Fibroblast of the aortic adventitia (primary cell): ENCODE measurements at places on chromosomes 7 and 10. TPM values are rescaled to one million over a fixed set of nuclear protein-coding genes. Genes with fewer than 3 reads are reported as not detected.

The PPP1R17 gene
- not detected in 2 replicates for total RNA-seq

The NDUFB2 gene
- total RNA-seq: 89.5 and 161 TPM in 2 replicates

The PTPRN2 gene
- 0.09 and 2.5 TPM in 2 replicates for total RNA-seq

The CDK13 gene
- total RNA-seq: 67.3 and 77.8 TPM in 2 replicates

The KLLN gene
- total RNA-seq: 0.99 and 2.0 TPM in 2 replicates

The MDFIC gene
- total RNA-seq: 15.9 and 72.1 TPM in 2 replicates

The ELN gene
- total RNA-seq: 22.3 and 101 TPM in 2 replicates

The CLDN3 gene
- not detected in 2 replicates for total RNA-seq

The ZNF365 gene
- total RNA-seq: 0.41 and 7.2 TPM in 2 replicates

The HABP2 gene
- not detected in 2 replicates for total RNA-seq

DNA sequence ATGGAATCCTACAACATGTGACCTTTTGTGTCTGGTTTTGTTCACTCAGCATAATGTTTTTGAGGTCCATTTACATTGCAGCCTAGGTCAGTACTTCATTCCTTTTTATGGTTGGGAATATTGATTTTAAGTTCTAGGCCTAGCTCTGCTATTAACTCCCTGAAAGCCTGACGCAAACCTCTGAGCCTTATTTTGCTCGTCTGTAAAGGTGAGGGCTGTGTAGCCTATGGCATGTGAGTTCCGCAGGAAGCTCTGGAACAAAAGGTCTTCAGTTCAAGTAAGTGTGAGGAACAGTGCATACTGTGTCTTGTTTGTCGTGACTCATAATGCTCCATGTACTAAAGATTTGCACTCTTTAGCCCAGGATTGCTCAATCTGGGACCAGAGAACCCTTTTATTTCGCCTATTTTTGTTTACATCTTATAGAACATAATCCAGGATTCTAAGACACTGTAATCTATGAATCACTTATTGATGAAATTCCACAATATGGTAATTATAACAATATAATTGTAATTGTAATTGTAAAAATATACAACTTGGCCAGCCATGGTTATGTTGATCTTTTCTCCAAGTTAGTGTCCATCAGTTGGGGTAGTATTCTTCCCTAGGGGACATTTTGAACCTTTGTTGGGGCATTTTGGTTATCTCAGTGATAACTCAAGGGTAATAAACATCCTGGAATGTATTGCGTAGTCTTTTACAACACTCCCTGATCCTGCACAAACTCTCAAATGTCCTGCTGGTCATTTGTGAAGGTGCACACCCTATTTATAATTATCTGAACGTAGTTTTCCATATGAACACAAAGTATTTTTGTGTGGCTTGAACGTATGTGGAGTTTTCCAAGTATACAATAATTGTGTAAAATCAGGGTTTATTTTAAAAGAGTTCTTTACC, 184.7 kb downstream of the VTI1A start:
- DNase-seq: no peak

DNA sequence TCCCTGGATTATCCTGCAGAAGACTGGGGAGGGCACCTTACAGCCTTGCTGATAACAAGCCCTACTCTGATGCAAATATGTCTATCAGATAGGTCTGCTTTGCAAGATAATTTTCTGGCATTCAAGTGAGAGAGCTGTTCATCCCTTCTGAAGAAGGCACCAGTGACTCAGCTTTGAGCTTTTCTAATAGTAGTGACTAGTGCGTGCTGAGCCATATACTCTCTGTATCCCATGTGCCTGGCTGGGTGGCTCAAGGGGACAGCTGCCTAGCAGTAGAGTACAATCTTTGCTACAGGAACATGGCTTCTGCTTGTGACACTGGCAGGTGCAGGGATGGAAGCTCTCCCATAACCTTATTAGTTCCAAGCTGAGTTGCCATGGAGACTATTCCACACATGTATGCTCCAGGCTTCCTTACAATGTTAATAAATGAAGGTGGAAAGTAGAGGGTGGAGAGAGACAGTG, 35.0 kb upstream of the ABCB4 start:
- DNase-seq: no peak

DNA sequence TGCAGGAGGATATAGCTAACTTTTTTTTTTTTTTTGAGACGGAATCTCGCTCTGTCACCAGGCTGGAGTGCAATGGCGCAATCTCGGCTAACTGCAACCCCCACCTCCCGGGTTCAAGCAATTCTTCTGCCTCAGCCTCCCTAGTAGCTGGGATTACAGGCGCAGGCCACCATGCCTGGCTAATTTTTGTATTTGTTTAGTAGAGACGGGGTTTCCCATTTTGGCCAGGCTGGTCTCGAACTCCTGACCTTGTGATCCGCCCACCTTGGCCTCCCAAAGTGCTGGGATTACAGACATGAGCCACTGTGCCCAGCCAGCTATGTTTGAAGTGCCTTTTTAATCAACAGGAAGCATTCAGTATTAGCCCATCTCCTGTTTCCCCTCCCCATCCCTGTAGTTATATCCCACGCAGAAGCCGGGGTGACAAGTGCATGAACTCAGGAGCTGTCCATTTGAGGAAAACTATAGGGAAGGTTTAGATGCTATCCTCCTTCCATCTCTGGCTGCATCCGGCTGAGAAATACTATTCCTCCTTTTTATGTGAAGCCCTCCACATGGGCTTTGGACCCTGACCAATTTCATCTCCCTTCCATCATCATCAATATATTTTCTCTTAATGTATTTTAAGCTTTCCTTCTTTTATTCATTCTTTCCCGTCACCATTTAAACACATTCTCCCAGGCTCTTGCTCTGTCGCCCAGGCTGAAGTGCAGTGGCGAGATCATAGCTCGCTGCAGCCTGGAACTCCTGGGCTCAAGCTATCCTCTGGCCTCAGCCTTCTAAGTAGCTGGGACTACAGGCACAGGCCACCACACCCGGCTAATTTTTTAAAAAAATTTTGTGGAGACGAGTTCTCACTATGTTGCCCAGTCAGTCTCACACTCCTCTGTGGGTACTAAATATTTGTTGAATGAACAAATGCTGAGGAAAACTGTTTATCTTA, 1.3 kb upstream of the POT1 start:
- no peak for DNase-seq

GRCh38 chr7:131564640-131565039, 8.2 kb upstream of the PODXL start:
- DNase-seq: no peak

DNA sequence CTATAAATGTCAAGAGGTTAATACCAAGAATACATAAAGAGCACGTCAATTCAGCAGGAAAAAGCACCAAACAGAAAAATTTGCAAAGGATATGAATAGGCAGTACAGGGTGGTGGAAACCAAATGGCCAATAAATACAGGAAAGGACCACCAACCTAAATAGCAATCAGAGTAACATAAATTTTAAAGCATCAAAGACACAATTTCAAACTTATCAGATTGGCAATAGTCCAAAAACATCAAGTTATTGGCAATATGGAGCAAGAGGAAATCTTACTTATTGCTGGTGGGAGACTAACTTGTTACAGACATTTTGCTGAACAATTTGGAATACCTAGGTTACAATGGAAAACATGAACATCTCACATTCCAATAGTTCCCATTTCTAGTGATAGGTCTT, 24.1 kb downstream of the SYPL1 start:
- DNase-seq: no peak

DNA sequence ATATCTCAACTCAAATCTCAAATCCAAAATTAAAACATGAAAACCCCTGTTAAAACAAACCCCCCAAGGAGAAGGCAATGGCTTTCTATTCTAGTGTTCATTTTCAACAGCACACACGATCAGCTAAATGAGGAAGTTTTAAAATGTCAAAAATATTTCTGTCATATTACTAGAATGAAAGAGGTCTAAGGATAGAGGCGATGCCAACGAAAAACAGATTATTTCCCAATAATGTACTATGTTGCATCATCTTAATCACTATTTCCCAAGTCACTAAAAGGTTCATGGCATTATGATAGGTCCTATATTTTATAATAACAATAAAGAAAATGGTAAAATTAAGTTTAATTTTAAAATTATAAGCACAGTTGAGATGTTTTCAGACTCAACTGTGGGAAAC, 10.1 kb downstream of the CNOT4 start:
- peak; percentile 29 for DNase-seq

DNA sequence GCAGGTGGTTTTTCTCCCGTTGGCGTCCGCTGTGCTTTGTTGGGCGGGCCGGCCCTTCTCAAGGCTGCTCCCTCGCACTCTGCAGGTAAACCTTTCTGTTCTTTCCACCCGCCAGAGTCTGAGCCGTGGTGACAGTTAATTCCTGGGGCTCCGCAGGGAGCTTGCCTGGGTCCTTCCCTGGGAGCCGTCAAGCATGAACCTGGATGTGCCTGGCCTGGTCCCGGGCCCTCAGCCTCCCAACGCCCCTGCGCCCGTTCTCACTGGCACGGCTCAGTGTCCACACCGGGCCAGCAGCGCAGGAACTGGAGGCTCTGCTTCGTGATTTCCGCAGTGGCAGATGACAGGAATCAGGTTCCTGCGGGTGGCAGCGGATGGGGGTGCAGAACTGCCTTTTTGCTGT, 10.9 kb upstream of the NKX6-2 start:
- DNase-seq: no peak

- DNase-seq: no peak
These were observed 57.5 kb upstream of the FAM133B start for GRCh38 chr7:92647652-92648051.

GRCh38 chr10:102804382-102805055, 32.7 kb downstream of the CYP17A1 start:
- DNase-seq: no peak

DNA sequence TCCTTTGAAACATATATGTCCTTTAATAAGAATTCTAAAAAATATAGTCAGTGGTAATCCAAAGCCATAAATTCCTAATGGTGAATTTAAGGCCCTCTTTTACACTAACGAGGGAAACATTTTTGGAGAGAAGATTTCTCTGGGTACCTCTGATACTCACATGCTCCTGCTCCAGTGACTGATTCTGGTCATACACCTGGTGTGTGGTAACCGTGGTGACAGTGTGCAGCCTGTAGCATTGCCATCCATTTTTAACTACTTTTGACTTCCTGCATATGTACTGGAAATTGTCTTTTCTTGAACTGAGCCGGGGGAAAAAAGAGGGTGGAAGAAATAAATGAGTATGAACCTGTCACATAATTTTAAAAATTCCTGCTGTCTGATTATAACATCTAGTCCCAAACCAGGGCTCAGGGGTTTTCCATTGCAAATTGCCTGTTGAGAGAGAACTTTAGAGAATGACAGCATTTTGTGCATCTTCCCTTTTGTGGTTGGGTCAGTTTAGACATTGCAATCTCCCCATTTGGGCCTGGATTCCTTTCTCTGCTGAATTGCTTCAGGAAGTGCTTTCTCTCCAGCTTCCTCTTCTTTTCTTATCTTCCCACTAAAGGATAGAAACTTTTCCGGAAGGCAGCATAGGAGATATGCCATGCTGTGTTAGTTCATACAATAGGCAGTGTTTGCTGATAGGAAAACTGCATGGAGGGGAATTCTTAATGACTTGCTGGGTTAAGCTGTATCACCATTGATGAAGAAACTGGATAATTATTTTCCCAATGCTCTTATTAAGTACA, 125.5 kb downstream of the GRM3 start:
- DNase-seq: no peak

DNA sequence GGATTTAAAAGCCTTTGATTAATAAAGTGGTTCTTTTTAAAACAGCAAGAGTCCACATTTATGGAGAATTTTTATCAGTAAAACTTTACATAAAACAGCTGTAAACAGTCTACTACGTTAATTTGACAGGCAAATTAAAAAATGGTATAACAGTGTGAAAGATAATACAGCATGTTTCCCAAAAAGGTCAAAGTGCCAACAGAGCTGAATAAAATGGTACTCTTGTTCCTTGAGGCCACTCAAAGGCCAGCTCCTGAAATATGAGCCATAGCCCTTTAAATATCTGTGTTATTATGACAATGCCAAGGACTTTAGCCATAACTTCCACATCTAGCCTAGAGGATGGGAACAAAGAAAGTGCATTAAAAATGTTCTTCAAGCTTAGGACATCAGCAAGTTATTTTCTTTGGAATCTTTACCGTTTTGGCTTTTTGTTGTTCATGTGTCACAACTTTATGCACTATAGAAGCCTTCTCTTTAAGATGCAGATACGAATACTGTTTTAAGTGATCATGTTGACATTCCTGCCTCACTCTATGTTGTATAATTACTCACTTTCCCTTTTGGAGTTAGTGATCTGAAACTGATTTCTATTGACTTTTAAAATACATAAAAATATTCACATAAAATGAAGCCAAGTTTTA, 165.6 kb downstream of the RNLS start:
- DNase-seq: peak; percentile 10

GRCh38 chr10:132400041-132400546, 3.1 kb downstream of the PWWP2B start:
- no peak for DNase-seq

- DNase-seq: no peak
These were observed 201.4 kb upstream of the SH2B2 start for GRCh38 chr7:102085218-102085772.

- DNase-seq: peak; percentile 73
These were observed at the start of gene TMEM140 for GRCh38 chr7:135147899-135148721. Gene TMEM140, plus strand, starts transcription at chr7:135148072. Its CDS starts 16,370 bp downstream, at chr7:135164442.

DNA sequence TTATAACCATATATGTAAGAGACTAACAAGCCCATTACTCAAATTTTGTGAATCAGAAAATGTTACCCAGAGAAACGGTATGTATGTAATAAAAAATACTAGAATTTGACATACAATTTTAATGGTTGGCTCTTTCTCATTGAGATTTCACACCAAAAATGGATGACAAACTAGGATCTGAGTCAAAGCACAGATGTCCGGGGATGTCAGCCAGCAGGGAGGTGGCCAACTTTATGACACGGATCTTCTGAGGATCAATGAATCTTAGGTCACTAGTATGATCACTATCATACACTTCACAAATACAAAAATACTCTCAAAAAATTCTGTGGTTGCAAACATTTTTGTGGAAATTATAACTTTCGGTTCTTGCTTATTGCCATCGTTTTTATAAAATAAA, 173.5 kb upstream of the NFE2L3 start:
- DNase-seq: no peak

- DNase-seq: no peak
These were observed 139.5 kb downstream of the MAPK8 start for GRCh38 chr10:48445932-48446331.

- peak; percentile 23 for DNase-seq
These were observed 149.5 kb upstream of the SMIM30 start for GRCh38 chr7:113267885-113268284.

DNA sequence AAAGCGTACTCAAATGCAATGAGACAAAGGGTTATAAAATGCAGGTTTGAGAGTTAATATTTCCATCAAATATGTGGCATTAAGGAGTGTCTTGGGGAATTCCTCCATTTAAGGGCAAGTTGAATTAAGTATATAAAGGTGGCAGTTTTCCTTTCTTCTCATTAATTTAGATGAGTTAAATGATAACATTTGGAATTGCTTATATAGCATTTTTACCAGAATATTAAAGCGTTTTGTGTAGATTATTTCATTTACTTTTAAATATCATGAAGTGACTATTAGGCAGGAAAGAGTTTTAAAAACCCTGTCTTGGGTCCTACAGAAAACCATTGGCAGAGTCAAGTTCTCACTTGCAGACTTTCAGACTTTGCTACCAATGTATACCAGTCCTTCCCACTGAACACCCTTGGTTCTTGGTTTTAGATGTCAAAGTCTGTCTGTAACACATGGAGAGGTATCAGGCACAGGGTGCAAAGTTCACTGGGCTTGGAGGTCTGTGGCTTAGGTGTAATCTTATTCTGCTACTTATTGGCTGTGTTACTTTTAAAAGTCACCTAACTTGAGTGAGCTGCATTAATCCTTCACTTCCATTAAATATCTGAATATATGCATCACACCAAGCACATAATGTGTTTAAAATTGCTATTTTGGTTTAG, 51.0 kb downstream of the ASB4 start:
- no peak for DNase-seq

GRCh38 chr10:91319336-91319735, 90.8 kb upstream of the HECTD2 start:
- no peak for DNase-seq
